Mammary epithelial cell (primary cell): ENCODE measurements at places on chromosomes 1 and 21.
A peak's percentile ranks its signal among the peaks of the same experiment; 100 is the strongest.

DNA sequence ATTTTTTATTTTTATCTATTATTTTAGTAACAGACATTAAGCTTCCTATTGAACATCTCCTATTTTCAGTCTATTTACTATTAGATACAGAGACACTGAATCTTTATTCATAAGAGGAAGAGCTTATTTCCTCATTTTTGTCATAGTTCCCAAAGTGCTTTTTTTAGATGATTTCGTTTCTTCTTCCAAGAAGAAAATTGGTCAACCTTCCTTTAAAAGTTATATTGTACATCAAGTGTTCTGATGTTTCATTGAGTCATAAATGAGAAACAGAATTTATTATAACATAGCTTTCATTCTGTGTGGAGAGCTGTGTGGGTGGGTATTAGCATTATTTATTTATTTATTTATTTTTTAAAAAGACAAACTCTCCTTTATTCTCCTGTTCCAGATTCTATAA is 50.6 kb upstream of the BACH1 start:
- no peak for DNase-seq

- peak; percentile 84 for DNase-seq
These were observed 46.7 kb upstream of the LAMC2 start for GRCh38 chr1:183139281-183139942.

DNA sequence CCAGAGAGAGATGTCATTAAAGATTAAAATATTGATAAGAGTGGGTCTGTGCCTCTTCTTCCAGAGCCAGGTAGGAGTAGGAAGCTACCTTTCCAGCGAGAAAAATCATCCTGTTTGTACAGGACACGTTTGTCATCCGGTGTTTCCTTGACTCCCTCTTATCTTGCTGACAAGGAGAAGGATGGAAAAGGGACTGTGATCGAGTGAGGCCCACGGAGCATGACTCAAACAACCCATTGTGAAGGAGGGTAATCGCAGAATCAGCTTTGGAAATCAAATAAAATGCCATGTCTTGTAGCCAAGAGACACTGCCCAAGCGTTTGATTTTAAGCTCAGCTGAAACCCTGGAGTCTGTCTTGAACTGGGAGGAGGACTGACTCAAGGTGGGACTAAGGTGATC is 97.7 kb downstream of the IGSF21 start:
- no peak for DNase-seq

DNA sequence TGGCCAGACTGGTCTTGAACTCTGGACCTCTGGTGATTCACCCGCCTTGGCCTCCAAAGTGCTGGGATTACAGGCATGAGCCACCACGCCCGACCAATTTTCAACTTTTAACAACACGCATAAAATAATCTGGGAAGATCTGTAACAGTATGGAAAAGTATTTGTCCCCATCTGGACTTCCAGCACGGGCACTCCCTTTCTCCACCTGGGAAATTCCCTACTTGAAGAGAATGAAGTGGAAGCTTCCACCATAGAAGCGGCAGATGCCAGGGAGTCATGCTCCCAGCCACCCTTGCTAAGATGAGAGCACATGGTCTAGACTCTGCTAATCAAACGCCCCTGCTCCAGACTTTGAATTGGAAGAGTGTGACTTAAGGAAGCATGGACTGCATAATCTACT is 9.0 kb upstream of the GPR137B start:
- DNase-seq: no peak

DNA sequence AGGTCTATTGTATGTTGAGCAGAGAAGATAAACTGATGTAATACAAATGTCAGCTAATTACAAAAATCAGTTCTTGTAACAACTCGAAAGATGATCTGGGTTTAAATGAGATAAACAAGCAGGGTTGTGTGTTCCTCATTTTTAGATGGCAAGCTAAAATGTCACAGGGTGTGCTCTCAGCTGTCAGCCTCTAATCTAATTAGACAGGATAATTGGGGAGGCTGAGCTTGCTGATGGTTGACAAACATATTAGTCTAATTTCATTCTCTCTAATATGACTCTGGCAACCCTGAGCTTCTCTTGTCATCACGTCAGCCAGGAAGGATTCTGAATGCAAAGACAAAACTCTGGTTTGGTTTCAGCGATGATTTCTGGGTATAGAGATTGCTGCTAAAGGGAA is 335.3 kb upstream of the KAZN start:
- DNase-seq: no peak

GRCh38 chr1:61332196-61332753 is 249.9 kb downstream of the NFIA start:
- no peak for DNase-seq

DNA sequence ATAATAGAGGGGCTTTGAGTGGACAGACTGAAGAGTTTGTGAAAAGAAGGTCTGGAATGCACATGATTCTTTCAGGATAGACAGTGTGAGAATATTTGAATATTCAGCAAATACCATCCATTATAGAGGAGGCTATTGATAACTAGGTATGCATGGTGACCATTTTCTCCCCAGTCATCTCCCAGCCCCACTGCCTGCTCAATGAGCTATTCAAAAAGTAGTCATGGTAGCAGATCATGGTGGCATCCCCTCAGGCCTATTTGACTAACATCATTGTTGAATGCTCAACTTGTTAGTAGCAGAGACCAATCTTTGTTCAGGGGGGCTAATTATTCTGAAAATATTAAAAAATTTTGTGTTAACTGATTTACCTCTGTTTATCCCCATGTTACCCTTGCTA is 311.6 kb downstream of the S1PR1 start:
- no peak for DNase-seq
